ENCODE measurements at places on chromosomes 7 and 10.

DNA sequence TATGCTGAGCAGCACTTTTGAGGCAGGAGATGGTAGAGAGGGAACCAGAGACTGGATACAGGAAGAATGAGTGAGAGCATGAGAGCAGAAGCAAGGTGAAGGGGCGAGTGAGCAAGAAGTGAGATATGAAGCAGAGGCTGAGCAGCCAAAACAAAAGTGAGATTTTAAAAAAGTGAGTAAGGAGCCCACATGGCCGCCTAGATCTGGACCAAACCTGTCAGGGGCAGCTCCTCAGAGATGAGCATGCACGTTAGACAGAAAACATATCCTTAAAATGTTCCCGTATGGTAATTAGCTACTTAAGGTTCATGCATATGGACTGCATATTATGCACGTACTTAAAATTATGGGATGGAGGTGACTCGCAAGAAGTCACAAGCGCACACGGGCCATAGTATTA is 22.5 kb downstream of the TMEM176A start:
- DNase-seq: no peak

DNA sequence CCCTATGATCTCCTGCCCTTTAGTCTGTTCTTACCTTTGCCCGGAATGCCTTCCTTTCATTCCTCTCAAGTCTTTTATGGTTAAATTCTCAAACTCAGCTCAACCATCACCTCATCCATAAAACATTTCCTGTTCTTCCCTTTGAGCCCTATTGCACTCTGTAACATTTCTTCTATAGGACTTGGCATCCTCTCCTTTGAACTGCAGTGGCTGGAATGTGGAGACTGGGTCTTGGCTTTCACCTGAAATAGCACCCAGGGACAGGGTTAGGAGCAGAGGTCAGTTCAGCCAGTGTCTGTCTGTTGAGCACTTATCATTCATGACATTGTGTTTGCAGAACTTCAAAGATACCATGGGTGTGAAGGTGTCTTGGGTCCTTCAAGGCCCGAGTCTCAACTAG is 7.2 kb downstream of the NFE2L3 start:
- no peak for DNase-seq

DNA sequence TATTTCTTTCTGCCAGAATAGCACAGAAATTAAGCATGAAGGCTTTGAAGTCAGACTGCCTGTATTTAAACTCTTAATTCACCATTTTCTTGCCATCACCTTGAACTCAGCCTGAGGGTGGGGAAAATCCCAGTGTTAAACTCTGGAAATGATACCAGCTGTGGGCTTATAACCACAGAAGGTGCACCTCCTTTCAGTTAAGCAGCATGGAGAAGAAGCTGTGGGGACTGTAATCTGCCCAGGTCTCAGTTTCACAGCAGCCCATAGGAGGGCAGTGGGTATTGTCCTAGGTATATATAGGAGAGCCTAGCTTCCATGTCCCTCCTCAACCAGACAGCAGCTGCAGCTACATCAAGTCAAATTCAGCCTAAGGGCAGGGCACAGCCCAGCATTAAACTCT is 241.6 kb downstream of the HPSE2 start:
- no peak for DNase-seq

DNA sequence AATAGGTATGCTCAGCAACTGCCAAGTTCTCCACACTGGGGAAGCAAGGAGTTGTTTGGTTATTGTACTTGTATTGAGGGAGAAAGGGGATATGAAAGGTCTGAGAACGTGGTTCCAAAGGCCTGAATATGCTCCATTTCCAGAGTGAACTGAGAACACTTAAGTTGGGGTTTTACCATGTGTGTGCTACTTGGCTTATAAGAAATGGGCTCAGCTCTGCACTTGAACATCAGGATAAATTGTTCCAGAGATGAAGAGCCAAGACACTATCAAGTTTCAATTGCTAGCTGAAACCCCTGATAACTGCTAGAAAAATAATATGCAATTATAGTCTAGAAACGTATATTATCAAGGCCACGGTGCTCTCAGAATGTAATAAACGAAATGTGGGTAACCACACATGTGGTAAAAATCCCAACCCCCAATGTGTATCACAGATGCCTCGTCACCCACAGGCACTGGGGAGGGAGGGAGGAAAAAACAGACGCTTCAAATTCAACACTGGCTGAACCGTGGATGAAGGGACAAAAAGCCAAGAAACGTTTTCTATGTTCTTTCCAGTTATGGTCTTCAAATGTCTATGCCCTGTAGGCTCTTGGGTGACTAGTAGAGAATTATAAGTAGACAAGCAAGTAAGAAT is 16.3 kb downstream of the ELMO1 start:
- DNase-seq: no peak

DNA sequence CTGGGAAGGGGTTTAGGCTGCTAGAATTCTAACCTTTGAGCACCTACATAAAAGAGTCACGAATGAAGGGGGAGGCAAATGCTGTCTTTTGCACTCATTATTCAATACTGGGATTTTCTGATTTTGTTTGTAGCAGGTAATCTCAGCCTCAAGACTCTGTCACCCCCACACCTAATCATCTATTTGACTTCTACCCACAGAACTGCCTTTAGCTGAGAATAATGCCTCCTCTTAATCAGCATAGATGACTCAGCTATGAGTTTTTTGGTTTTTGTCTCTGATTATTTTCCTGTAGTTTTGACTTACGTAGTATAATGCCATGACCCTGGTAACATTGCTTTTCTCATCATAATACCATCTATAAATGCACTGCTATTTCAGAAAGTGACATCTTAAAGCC is 42.7 kb upstream of the CACNB2 start:
- no peak for DNase-seq

DNA sequence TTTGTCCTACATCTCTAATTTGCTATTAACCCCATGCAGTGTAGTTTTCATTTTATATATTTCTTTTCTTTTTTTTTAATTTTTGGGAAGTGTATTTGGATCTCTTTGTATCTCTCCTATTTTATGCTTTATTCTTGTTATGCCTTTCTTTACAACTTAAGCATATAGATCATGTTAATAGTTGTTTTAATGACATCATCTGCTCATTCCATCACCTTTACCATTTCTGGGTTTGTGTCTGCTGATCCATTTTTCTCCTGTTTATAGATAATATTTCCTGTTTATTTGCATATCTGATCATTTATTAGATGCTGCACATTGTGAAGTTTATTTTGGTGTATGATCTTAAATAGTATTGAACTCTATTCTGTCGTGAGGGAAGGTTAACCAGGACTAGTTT is 13.7 kb downstream of the COPG2 start:
- DNase-seq: no peak

GRCh38 chr7:87144173-87144657 is 8.0 kb upstream of the DMTF1 start:
- no peak for DNase-seq
